Left cardiac atrium (tissue), 4 donors: ENCODE measurements at places on chromosomes 2 and 18. TPM values are rescaled to one million over a fixed set of nuclear protein-coding genes. Genes with fewer than 3 reads are reported as not detected.

GRCh38 chr2:192038110-192038509 lies 156.6 kb downstream of the TMEFF2 start:
- DNase-seq: no peak

DNA sequence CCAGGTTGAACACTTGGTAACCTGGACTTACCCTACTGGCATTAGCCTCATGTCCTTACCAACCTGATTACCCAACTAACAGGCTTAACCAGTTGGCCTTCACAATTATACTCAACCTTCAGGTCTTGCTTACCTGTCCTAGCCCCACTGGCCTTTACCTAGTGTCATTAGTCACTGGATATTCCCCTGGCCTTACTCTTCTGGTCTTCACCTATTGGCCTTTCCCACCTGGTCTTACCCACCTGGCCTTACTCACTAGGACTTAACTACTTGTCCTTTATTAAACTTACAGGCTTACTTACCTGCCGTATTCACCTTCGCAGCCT lies 131.1 kb upstream of the ZSWIM2 start:
- no peak for DNase-seq

Gene UGP2
- 303 TPM for total RNA-seq

- DNase-seq: no peak
These were observed 177.8 kb upstream of the HAAO start for GRCh38 chr2:42970151-42970550.

GRCh38 chr2:177466337-177467195 lies 74.0 kb downstream of the AGPS start:
- no peak for DNase-seq

Gene CAMKMT
- 7.1 TPM for total RNA-seq

Gene KDM3A
- total RNA-seq: 35.5 TPM

Gene APCDD1
- total RNA-seq: 48.3 TPM

DNA sequence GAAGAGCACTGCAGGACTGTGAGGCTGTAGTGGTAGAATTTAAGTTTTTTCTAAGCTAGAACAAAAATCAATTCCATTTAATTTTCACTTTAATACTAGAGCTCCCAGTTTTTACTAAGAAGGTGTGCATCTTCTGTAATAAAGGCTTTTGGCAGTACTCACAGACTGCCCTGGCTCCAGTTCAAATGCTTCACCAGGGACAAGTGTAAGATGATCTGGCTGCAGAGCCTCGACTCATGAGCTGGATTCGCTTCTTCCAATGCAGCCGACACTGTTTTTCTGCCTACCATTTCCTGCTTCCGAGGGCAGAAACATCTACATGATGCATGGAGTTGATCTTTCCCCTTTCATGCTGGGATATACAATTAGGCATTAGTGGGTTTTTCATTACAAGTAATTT lies 87.0 kb downstream of the FARSB start:
- peak; percentile 43 for DNase-seq
